Neural progenitor cell (in vitro differentiated cells): ENCODE measurements at places on chromosomes 4 and X.
A peak's percentile ranks its signal among the peaks of the same experiment; 100 is the strongest.

DNA sequence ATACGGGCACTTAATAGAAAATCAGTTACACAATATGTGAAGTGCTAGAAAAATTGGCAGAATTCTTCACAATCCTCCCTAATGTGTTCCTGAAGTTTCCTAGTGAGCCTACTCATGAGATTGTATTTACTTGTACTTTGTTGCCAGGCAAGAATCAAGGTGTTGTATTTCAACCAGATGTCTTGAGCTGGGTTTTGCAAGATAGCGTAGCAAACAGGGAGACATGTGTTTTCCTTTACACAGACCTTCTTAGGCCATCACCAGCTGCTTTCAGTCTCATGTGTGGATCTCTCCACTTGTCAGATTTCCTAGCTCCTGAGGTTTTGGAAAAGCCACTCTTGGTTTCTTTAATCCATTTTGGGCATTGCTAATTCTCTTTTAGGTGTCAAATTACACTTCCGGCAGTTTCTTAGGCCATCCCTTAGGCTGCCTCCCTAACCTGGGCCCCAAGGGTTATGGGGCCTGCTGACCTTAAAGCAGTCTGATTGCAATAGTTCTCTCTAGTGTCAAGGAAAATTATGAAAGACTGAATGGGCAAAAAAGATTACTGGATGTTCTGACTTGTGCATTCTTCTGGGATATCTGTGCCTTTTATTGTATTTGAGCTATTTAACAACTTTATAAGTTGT lies 12.2 kb upstream of the EDA start:
- H3K27ac ChIP-seq = no peak overlapping the region
- no peak overlapping the region for H3K4me3 ChIP-seq
- DNase-seq = peak; percentile 51
- peaks cover 11% of the 10 kb centered on the region for H3K4me1 ChIP-seq
- no peaks in the 10 kb centered on the region for H3K27me3 ChIP-seq

GRCh38 chr4:3363411-3364141 lies 70.8 kb downstream of the RGS12 start:
- no peak overlapping the region for H3K4me3 ChIP-seq
- H3K4me1 ChIP-seq = peaks cover 9% of the 10 kb centered on the region
- H3K27ac ChIP-seq = no peak overlapping the region
- no peaks in the 10 kb centered on the region for H3K27me3 ChIP-seq
- no peaks in the 10 kb centered on the region for H3K36me3 ChIP-seq

GRCh38 chr4:12041828-12042227 lies 613.1 kb upstream of the HS3ST1 start:
- DNase-seq = peak; percentile 15
- no peaks in the 10 kb centered on the region for H3K4me1 ChIP-seq
- H3K4me3 ChIP-seq = no peak overlapping the region
- H3K36me3 ChIP-seq = no peaks in the 10 kb centered on the region
- no peaks in the 10 kb centered on the region for H3K27me3 ChIP-seq

DNA sequence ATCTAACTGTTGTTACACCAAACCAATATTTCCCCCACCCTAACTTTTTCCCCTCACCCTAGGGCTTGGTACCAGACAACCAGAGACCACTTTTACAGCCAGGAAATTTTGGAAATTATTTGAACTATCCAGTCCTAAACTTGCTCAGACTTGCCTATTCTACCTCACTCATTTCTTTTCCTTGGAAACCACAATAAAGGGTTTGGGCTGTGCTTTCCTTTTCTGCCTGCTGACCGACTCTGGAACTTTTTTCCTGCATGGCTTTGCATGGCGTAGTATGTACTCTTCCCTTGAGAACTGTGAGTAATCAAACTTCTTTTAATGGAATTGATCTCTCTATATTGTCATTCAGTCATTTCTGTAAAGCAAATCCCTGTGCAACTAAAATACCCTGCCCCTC lies 516.5 kb upstream of the FTHL17 start:
- no peaks in the 10 kb centered on the region for H3K4me1 ChIP-seq
- no peak overlapping the region for H3K4me3 ChIP-seq
- H3K27ac ChIP-seq = no peak overlapping the region
- H3K27me3 ChIP-seq = no peaks in the 10 kb centered on the region
- no peaks in the 10 kb centered on the region for H3K36me3 ChIP-seq

DNA sequence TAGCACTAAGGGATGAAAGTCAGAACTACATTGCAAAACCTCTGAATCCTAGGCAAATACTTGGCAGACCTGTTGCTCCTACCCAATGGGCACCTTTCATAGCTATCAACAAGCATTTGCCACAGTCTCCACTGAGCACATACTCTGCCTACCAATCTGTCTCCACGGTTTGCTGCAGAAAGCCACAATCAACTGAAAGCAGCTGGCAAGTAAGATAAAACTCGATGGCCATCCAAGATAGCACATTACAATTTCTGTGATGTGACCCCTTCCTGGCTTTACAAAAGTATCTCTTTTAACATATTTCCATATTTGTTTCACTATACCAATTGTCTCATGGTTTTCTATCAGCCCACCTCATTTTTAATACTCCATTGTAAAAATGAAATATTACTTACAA lies 1060.5 kb upstream of the INTU start:
- no peaks in the 10 kb centered on the region for H3K36me3 ChIP-seq
- no peak overlapping the region for H3K4me3 ChIP-seq
- no peaks in the 10 kb centered on the region for H3K4me1 ChIP-seq
- no peaks in the 10 kb centered on the region for H3K27me3 ChIP-seq
- H3K27ac ChIP-seq = no peak overlapping the region

- no peak overlapping the region for H3K27ac ChIP-seq
- no peaks in the 10 kb centered on the region for H3K4me1 ChIP-seq
- no peak for DNase-seq
- H3K36me3 ChIP-seq = no peaks in the 10 kb centered on the region
Observed at GRCh38 chr4:106671716-106672115, 303.1 kb upstream of the GIMD1 start.

GRCh38 chrX:101450085-101450484 lies 35.2 kb upstream of the ARMCX4 start:
- no peak overlapping the region for H3K27ac ChIP-seq
- DNase-seq = no peak
- H3K4me3 ChIP-seq = no peak overlapping the region
- H3K36me3 ChIP-seq = no peaks in the 10 kb centered on the region
- H3K4me1 ChIP-seq = no peaks in the 10 kb centered on the region
- H3K27me3 ChIP-seq = no peaks in the 10 kb centered on the region

GRCh38 chr4:118989098-118990080 lies 100.7 kb downstream of the SYNPO2 start:
- H3K4me3 ChIP-seq = no peak overlapping the region
- no peak for DNase-seq
- no peak overlapping the region for H3K27ac ChIP-seq
- H3K27me3 ChIP-seq = no peaks in the 10 kb centered on the region

- no peak overlapping the region for H3K4me3 ChIP-seq
- no peaks in the 10 kb centered on the region for H3K27me3 ChIP-seq
- H3K36me3 ChIP-seq = no peaks in the 10 kb centered on the region
- no peak overlapping the region for H3K27ac ChIP-seq
Observed at GRCh38 chr4:8364141-8364540, 76.4 kb downstream of the ACOX3 start.

DNA sequence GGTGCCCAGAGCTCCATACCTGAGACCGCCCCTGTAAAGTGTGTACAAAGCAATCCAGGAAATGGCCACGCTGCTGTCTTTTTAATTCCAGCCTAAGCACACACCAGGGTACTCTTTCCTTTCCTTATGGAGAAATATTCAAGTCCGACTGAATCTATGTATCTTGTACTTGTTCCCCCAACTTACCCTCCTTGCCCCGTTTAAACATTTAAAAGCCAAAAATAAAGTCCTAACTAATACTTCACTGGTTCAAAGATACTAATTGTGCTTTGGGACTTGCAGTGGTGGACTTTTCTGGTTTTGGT lies 731 bp upstream of the AMMECR1 start:
- H3K27ac ChIP-seq = no peak overlapping the region
- peak overlapping the region; percentile 48 for H3K4me3 ChIP-seq
- H3K4me1 ChIP-seq = peaks cover 6% of the 10 kb centered on the region
- no peaks in the 10 kb centered on the region for H3K36me3 ChIP-seq

- DNase-seq = no peak
- peaks cover 18% of the 10 kb centered on the region for H3K27me3 ChIP-seq
- H3K36me3 ChIP-seq = no peaks in the 10 kb centered on the region
- no peak overlapping the region for H3K27ac ChIP-seq
Observed at GRCh38 chr4:24910499-24910898, 2.3 kb downstream of the CCDC149 start.

DNA sequence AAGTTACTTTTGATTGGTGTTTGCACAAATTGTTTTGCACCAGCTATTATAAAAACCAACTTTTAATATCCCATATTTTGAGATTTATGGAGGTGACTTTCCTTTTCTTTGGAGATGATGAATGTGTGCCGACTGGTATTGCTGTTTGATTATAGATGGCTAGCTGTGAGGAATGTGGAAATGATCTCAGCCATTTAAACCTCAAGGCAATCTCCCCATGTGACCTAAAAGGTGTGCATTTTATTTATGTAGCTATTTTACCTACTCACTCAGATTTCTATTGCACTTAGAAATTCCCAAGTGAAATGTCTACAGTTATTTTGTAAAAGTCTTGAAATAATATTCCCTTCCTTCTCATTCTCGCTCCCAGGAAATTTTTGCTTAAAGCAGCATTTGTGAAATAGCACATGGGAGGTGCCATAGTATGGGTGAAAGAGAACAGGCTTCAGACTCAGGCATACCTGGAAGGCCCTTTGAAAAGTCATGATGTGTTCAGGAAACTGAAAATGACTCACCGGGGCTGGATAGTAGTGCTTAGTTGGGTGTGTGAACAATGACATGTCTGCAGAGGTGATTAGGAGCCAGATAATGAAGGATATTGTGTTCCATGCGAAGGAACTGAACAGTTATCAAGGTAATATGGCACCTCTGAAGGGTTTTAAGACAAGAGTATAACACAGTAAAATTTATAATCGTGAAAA lies 247.6 kb downstream of the CBLL2 start:
- DNase-seq = no peak
- no peak overlapping the region for H3K27ac ChIP-seq
- H3K4me3 ChIP-seq = no peak overlapping the region

GRCh38 chrX:119622356-119623232 lies 16.4 kb upstream of the NKRF start:
- no peaks in the 10 kb centered on the region for H3K4me1 ChIP-seq
- H3K36me3 ChIP-seq = no peaks in the 10 kb centered on the region
- no peak overlapping the region for H3K27ac ChIP-seq
- H3K4me3 ChIP-seq = no peak overlapping the region
- DNase-seq = no peak

DNA sequence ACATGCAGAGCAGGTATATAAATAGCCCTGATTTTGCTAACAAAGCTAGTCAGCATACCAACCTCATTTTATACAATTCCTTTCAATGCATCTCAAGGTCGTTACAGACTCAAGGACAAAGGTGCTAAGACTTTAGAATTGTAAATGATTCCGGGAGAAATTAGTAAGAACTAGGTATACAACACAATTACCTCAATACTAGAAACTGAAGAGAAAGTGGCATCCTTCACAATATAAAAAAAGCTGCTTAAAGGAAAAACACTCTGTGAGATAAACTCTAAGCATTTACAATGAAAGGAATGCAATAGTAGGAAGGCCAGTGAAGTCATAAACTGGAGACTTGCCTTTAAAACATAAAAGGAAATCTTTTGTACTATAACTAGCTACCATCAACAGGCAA lies 11.9 kb downstream of the TNMD start:
- H3K27me3 ChIP-seq = no peaks in the 10 kb centered on the region
- DNase-seq = no peak
- H3K4me1 ChIP-seq = no peaks in the 10 kb centered on the region

- H3K4me3 ChIP-seq = peak overlapping the region; percentile 78
- H3K36me3 ChIP-seq = no peaks in the 10 kb centered on the region
- H3K4me1 ChIP-seq = peaks cover 9% of the 10 kb centered on the region
- H3K27ac ChIP-seq = no peak overlapping the region
- peak; percentile 76 for DNase-seq
Observed at GRCh38 chrX:13938051-13938828, 91.5 kb downstream of the GEMIN8 start.

- no peak overlapping the region for H3K27ac ChIP-seq
- no peaks in the 10 kb centered on the region for H3K27me3 ChIP-seq
- H3K4me1 ChIP-seq = peaks cover 13% of the 10 kb centered on the region
- H3K4me3 ChIP-seq = no peak overlapping the region
- DNase-seq = peak; percentile 10
Observed at GRCh38 chr4:81954271-81954670, 419.5 kb downstream of the HNRNPD start.

- no peak for DNase-seq
- H3K27ac ChIP-seq = no peak overlapping the region
- H3K36me3 ChIP-seq = no peaks in the 10 kb centered on the region
- H3K27me3 ChIP-seq = no peaks in the 10 kb centered on the region
- H3K4me1 ChIP-seq = peaks cover 9% of the 10 kb centered on the region
Observed at GRCh38 chr4:16579866-16580265, 318.6 kb downstream of the LDB2 start.

DNA sequence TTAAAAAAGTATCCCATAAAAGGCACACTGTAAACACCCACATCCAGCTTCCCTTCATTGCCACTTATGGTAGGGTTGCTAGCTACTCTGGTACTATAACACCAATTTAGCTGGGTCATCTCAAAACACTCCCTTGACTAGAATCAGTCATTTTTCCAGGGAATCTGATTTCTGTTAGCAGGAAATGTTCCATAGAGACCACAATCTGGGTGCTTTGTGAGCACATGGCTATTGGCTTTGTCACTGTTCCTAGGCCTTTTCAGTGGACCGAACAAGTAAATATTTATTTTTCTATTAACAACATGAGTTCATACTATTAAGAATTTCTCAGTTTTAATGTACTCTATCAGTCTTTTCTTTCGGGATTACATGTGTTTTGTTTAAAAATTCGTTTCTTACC lies 404.7 kb upstream of the GNPDA2 start:
- no peak overlapping the region for H3K27ac ChIP-seq
- DNase-seq = no peak
- H3K4me3 ChIP-seq = no peak overlapping the region
- no peaks in the 10 kb centered on the region for H3K36me3 ChIP-seq
- H3K27me3 ChIP-seq = no peaks in the 10 kb centered on the region
- H3K4me1 ChIP-seq = no peaks in the 10 kb centered on the region

- no peaks in the 10 kb centered on the region for H3K36me3 ChIP-seq
- H3K27me3 ChIP-seq = no peaks in the 10 kb centered on the region
Observed at GRCh38 chr4:55546756-55547465, at the start of gene CLOCK. Gene CLOCK, minus strand, starts transcription at chr4:55546909. Its CDS starts 64,124 bp downstream, at chr4:55482785.

DNA sequence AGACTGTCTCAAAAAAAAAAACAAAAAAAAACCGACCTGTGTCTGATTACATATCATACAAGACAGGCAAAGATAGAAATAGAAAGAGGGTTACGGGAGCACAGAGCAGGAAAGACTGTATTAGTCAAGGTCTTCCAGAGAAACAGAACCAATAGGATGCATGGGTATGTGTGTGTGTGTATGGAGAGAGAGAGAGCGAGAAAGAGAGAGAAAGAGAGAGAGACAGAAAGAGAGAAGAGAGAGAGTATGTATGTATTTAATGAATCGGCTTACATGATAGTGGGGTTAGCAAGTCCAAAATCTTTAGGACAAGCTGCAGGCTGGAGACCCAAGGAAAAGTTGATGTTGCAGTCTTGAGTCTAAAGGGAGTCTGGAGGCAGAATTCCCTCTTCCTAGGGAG lies 7.5 kb upstream of the DDX3X start:
- H3K4me1 ChIP-seq = no peaks in the 10 kb centered on the region
- no peak overlapping the region for H3K4me3 ChIP-seq
- DNase-seq = no peak
- no peaks in the 10 kb centered on the region for H3K27me3 ChIP-seq
- H3K27ac ChIP-seq = no peak overlapping the region
- no peaks in the 10 kb centered on the region for H3K36me3 ChIP-seq
